ENCODE measurements at places on chromosomes 1 and 21. TPM values are rescaled to one million over a fixed set of nuclear protein-coding genes. Genes with fewer than 3 reads are reported as not detected.

The CCDC24 gene
- 2.6 TPM for total RNA-seq

DNA sequence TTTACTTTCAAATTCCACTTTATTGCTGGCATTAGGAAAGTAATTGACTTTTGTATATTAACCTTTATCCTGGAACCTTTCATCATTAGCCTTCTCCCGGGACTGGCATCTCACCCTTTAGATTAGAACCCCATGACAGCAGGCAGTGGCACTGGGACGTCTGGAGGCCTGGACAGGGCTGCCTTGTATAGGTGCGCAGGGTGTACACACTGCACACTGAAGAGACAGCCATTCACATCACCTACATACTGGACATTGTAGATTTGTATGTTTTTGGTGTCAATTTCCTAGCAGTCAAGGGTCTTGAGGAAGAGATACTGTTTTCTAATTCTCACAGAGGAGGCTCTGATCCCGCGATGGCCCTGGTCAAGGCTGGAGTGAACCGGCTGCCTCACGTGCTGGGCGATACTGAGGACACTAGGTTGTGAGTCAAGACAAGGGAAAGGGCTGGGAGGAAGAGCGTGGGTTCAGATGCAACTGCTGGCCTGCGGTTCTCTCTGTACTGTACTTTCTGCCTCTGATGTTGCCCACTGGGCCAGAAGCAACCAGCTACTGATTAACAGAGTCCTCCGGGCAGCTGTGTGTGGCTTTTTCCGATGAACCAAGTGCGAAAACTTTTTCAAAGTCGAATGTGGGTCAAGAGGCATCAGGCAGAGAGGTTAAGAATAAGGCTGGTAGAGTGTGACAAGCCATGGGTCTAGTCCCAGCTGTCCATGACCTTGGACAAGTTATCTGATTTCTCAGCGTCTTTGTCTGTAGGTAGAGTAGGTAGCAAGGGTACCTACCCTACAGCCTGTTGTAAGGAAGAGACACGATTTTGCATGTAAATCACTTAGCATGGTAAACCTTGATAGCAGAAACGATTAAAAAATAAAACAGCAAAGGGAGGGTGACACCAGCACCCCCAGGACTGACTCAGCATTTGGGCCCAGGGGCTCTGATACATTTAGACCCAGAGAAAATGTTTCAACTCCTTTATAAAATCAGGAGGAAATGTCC lies 38.2 kb upstream of the SLC25A33 start:
- no peaks in the 10 kb centered on the region for H3K4me1 ChIP-seq
- DNase-seq = no peak
- no peaks in the 10 kb centered on the region for H3K36me3 ChIP-seq
- H3K27ac ChIP-seq = no peak overlapping the region

- no peak overlapping the region for H3K27ac ChIP-seq
- no peak overlapping the region for H3K4me3 ChIP-seq
- H3K4me1 ChIP-seq = no peaks in the 10 kb centered on the region
- no peaks in the 10 kb centered on the region for H3K36me3 ChIP-seq
- H3K27me3 ChIP-seq = peaks cover 2% of the 10 kb centered on the region
These were observed 77.6 kb downstream of the MATN1 start for GRCh38 chr1:30645807-30646206.

GRCh38 chr1:43232074-43232473 lies 37.7 kb upstream of the TMEM125 start:
- no peaks in the 10 kb centered on the region for H3K27me3 ChIP-seq
- no peak overlapping the region for H3K4me3 ChIP-seq
- no peak for DNase-seq

DNA sequence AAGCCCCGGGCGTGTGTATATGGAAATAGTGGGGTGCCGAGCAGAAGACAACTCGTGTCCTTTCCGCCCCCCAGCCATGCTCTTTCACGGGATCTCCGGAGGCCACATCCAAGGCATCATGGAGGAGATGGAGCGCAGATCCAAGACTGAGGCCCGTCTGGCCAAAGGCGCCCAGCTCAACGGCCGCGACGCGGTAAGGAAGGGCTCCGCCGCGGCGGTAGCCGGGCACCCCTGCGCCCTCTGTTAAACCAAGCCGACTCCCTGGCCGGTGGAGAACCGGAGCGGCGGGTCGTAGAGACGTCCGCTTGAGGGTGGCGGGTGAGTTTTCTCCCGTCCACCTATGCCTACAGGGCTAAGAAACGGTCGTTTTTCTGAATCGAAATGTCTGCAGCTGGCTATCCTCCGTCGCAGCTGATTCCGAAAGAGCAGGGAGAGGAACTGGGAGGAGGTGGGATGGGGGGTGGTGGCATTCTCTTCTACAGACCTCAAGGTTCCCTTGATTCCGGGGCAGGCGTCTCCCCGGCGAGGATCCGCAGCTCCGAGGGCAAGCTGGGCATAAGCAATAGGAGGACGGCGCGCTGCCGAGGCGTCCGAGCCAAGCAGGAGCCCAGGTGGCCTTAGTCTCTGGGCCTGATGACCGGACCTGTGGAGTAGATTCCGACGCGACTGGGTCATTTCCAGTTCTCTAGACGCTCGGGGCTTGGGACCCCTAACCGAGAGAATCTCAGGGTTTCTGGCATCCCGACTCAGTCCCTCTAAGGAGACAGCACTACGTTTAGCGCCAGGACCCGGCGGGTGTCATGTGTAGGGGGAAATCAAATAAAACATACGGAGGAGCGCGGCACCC lies 856 bp downstream of the LHX9 start:
- no peaks in the 10 kb centered on the region for H3K36me3 ChIP-seq
- H3K27me3 ChIP-seq = no peaks in the 10 kb centered on the region
- no peak overlapping the region for H3K27ac ChIP-seq
- DNase-seq = peak; percentile 49
- H3K4me3 ChIP-seq = peak overlapping the region; percentile 18

DNA sequence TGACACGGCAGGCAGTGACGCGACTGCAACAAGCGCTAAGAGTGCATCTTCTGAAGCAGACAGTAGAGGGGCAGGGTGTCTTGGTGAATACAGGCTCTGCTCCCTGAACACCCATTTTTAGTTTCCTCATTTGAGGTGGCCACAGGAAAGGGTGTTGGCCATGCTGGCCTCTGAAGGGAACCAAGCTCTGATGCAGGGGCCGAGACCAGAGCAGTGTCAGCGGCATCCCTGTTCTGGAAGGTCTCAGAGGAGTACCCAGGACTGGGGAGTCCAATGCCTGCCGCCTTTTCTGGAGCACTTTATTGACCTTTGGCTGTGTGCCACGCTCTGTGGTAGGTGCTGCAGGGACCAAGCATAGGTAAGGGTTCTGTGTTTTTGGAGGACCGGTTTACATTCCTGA lies 100.4 kb downstream of the KCNJ6 start:
- H3K27me3 ChIP-seq = no peaks in the 10 kb centered on the region
- no peak for DNase-seq
- H3K4me1 ChIP-seq = no peaks in the 10 kb centered on the region
- no peak overlapping the region for H3K4me3 ChIP-seq

DNA sequence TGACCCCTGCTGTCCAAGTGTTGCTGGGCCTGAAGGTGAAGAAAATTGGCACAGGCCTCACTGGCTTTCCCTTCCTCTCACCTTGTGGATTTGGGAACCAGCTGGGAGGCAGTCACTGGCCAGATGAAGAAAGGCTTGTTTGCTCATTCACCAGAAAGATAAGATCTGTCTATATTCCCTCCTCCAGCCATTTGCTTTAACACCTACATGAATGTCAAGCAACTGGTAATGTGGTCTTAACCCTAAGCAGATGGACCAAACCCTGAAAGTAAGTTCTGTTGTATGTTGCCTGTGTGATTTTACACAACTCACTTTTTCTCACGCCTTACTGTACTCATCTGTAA lies 10.3 kb upstream of the SRRM1 start:
- no peak for DNase-seq
- H3K36me3 ChIP-seq = no peaks in the 10 kb centered on the region
- H3K4me3 ChIP-seq = no peak overlapping the region
- H3K27ac ChIP-seq = no peak overlapping the region

The IGSF9 gene
- total RNA-seq = not detected

- no peak overlapping the region for H3K4me3 ChIP-seq
- H3K27ac ChIP-seq = no peak overlapping the region
- no peak for DNase-seq
- H3K36me3 ChIP-seq = no peaks in the 10 kb centered on the region
These were observed 174.1 kb upstream of the ETV3 start for GRCh38 chr1:157312082-157312812.
